Stimulated activated CD8-positive, alpha-beta memory T cell treated with anti-CD3 and anti-CD28 coated beads, Interleukin-15, amount 100 ng/mL, for 24 hours (primary cell): ENCODE measurements at places on chromosomes 12 and 14.

- DNase-seq, result no peak
Observed at GRCh38 chr12:112823582-112824149, 32.1 kb downstream of the RPH3A start.

DNA sequence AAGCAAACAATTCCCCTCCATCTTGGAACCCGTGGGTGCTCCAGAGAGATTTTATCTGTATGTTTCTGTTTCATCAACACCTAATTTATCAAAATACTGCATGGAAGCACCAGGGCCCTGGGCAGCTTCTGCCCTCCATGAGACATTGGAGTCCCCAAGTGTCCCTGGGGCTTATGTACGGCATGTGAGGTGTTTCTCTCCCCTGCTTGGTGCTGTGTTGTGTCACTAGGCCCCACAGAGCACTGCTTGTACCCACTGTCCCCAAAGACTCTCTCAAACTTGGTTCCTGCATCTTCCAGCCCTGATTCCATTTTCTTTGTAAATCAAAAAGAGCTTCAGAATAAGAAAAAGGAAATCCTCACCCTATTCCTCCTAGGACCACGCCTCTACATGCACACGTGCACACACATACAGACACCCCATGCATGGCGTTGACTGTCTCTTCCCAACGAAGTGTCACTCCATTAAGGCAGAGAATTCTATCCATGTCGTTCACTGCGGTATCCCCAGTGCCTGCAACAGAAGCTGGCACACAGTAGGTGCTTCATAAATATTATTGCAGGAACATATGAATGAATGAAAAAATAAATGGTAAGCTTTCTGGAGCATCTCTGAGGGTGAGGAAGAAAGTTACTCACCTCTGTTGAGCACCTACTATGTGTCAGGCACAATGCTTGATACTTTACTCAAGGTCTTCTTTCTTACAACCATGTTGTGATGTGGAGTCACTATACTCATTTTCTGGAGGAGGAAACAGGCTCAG, 191.6 kb downstream of the DICER1 start:
- DNase-seq, result no peak

DNA sequence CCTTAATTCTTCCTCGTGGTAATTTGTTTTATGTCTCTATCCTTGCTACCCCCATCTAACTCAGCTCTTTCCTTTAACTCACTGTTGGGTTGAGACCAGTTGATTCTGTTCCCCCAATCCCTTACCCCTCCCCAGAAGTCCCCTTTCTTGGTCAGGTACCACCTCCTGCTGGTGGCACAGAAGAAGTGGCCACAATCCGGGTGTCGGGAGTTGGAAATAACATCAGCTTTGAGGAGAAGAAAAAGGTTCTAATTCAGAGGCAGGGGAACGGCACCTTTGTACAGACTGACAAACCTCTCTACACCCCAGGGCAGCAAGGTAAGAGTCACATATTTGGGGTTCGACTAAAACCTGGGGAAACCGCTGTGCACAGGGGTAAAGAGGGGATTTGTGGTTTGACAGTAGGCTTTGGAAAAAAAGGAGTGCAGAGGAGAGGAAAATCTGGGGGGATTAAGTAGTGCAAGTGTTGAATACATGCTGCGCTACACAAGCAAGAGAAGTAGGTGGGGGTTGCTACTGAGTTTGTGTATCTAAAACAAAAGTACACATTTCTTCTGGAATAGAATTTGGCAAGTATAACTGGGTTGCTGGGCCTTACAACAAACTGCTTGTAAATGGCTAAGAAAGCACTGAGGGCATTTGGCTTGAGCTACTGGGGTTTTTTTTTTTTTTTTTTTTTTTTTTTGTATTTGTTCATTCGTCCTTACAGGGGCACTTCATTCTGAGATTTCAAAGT, 1.3 kb downstream of the A2ML1 start:
- no peak for DNase-seq

DNA sequence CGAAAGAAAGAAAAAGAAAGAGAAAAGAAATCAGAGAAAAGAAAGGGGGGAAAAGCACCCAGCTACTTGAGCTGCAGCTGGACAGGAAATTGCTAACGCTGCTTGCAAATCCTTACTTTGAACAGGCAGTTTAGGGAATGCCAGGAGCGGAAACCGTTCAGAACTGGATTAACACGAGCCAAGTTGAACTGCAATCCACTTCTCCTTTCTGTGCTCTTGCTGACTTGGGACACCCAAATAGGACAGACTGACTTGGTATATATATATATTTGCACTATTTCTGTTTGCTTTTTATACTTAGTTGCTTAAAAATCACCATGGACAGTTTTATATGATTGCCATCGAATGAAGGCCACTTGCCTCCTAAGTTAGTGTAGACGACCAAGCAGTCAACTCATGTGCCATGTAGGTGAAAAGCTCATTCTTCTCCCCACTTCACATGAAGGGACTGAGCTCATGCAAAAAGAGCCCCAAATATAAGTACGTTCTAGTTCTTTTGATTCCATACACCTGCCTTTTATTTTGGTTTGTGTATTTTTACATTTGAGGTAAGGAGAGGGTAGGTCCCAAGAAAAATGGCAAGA, 5.5 kb downstream of the DUSP6 start:
- no peak for DNase-seq

DNA sequence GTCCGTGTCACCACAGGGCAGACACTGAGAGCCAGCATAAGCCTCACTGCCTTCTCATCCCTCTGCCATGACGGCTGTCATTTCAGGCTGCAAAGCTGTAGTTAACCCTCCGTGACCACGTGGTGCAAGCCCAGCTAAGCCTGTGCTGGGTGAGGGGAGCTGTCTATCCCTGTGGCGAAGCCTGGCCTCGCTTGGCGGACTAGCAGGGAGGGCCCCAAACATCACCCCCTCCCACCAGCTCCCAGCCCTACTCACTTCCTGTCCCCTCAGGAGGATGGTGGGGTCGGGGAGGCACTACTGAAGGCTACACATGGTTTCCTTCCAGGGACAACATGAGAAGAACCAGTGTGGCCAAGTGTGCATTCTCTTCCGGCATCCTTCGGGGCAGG, 88.2 kb downstream of the CHGA start:
- no peak for DNase-seq

DNA sequence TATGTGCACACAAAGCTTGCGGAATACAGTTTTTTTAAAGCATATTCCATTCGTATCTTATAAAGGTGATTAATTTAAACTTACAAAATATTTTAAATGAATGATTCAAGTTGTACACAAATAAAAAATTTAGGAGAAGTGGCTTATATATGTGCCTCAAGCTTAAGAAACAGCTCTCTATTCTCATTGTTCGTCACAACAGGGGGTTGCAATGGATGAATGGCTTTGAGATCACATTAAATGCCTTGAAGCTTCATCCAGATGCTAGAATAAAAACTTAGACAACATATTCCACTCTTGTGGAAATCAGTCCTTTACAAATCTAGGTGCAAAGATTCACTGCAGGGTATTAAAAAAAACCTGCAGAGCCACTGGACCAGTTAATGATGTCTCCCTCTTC, 303.9 kb upstream of the LRFN5 start:
- no peak for DNase-seq

GRCh38 chr12:64194333-64195149, 27.6 kb downstream of the KICS2 start:
- DNase-seq, result no peak

DNA sequence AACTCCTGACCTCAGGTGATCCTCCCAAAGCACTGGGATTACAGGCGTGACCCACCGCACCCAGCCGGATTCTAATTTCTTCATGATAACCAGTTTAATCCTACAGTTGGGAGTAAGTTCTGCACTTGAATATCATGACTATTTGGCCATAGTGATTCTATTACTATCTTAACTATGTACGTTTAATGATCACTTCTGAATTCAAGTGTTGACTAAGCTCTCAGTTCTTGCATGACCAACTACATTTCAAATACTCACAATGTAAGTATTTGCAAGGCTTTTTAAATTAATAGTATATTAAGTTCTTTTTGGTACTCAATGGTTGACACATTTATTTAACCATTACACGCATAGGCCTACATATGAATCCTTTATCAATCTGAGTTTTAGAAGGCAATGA, 17.4 kb upstream of the VPS33A start:
- DNase-seq, result no peak

DNA sequence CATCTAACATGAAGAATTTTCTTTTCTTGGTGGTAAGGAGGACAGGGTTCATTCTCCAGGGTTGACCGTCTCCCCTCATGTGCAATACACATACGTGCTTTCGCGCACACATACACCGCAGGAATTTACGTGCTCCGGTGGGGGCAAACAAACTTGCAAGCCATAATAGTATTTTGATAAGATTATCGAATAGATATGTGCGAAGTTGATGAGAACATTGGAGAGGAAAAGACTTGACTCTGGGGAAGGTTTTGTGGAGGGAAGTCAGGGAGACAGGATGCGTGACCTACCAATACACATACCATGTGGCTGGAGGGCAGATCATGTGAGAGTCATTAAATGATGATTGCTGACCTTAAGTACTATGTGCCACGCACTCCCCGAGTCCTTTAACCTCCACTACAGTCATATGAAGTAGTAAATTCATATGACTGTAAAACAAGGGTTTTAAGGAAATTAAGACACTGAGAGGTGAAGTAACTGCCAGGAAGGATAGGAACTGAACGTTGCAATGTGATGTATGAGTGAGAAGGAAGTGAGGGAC, 921 bp downstream of the RAD51B start:
- DNase-seq, result no peak

DNA sequence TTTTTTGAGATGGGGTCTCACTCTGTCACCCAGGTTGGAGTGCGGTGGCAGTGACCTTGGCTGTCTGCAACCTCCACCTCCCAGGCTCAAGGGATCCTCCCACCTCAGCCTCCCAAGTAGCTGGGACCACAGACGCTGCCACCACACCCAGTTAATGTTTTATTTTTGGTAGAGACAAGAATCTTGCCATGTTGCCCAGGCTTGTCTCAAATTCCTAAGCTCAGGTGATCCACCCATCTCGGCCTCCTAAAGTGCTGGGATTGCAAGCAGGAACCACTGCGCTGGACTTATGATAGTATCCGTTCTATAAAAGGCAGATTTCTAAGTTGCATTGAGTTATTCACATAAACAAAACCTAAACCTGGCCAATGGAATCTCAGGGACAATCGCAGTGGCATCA, 321.1 kb upstream of the PRICKLE1 start:
- no peak for DNase-seq

DNA sequence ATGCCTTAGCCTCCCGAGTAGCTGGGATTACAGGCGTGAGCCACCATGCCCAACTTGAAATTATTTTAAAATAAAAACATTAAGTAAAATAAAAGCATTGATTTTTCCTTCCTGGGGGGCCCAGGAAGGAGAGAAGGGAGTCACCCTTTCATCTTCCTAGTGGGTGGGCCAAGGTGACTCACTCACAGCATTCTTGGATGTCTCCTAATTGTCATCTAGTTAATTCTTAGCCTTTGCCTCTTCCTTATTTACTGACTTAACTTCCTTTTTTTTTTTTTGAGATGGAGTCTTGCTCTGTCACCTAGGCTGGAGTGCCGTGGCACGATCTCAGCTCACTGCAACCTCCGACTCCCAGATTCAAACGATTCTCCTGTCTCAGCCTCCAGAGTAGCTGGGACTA, 29.2 kb downstream of the TMEM120B start:
- DNase-seq, result no peak

- DNase-seq, result no peak
Observed at GRCh38 chr12:50633955-50634354, 129.2 kb downstream of the DIP2B start.

DNA sequence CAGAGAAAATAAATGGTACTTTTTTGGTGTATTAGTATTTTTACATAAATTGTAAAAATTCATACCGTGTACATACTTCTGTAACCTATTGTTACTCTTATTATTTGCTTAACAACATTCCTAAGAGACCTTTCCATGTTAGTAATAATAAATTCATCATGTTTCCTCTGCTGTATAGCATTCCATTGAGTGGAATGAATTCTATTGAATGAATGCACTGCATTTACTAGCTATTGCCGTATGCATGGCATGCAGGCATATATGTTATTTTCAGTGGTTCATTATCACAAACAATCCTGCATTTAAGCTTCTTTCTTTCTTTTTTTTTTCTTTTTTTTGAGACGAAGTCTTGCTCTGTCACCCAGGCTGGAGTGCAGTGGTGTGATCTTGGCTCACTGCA, 137.6 kb upstream of the TBX3 start:
- DNase-seq, result no peak

- DNase-seq, result no peak
Observed at GRCh38 chr14:61765225-61765943, 3.2 kb downstream of the SNAPC1 start.

- no peak for DNase-seq
Observed at GRCh38 chr14:76500011-76500410, 124.1 kb downstream of the ESRRB start.

DNA sequence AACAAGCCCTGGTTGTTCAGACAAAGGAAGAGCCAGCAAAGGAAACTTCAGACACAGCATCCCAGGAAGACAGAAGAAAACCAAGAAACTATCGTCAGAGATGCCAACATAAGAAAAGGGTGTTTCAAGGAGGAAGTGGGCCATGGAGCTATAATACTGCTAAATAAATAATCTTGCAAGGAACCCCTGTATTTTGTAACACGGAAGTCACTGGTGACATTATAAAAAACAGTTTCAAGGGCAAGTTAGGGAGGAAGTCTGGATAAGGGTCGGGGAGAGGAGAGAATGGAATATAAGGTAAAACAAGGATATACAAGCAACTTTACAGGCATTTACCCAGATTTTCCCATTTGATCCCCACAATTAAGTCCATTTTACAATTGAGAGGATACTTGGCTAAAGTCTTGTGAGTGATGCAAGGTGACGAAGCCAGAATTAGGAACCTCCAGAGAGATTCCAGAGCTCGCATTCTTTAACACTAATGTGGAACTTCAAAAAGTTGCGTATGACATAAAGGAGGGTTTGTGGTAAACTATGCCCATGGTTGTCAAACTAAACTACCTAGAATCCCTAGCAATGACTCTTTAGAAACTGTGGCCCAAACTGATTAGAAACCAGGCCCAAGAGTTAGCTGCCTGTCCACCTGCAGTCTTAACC, 46.4 kb downstream of the PPM1H start:
- no peak for DNase-seq
